Choroid plexus epithelial cell (primary cell): ENCODE measurements at places on chromosomes 3 and 15.

- DNase-seq, result no peak
Observed at GRCh38 chr3:14553871-14554270, 13.7 kb upstream of the GRIP2 start.

GRCh38 chr3:29440413-29441305, 159.8 kb downstream of the RBMS3 start:
- no peak for DNase-seq

DNA sequence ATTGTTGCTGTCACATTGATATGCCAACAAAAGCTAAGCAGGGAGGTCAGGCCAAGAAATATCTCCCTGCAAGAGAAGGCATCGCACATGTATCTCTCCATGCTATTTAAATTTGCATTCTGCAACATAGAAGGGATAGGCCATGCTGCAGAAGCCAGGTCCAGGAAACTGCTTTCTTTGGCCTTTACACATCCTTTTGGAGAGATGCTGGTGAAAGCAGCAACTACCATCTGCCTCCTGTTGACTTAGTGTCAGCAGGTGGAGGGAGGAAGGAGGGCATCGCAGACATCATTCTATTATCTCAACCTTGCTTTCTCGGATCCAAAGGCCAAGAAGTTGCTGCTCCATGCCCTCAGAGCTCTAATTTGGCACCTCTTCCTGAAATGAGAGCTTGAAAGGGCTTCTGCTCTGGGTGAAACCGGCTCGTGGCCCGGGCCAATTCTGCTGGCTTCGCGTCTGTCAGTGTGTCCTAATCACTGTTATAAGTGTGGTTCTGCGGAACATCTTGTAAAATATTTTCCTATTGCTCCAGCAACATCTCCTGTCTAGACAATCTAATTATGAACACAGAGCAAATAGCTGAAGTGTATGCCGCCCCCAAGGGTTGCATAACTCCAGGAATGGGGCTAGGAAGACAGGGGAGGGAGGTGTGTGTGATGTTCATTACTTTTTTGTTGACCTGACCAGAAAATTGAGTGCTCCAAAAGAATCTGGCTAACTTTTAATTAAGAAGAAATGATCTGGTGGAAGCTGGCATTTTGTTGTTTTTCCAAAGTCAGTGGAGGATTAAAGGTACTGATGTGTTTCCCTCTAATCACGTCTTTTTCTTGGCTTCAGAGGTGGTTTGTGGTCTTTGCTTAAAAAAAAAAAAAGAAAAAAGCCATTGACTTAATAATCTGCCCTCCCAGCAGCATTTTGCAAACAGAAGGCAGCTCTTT, 89.1 kb downstream of the TPRG1 start:
- DNase-seq, result no peak

DNA sequence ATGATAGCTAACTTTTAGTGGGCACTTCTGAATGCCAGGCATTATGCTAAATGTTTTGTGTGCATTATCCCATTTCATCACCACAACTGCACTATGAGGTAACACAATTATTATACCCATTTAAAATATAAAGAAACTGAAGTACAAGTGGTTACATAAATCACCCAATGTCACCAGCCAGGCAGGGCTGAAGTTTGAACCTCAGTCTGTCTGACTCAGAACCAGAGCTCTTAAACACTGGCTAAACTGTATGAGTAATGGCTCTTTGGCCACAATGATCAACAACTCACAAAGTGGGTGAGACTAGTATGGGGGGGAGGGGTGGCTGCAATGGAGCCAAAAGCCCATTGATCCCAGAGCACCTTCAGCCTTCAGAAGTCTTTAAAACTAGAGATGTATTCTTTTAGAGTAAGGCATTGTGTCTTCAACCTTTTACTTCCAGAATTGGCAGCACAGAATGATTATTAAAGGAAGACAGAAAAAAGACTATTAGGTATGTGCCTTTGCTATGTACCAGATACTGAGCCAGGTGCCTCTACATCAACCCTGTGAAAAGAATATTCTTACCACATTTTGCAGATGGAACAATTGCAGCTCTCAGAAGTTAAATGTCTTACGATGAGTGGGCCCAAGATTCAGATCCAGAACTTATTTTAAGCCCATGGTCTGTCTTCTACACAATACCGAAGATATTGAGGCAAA, 166.9 kb downstream of the UACA start:
- DNase-seq, result peak; percentile 82

GRCh38 chr3:194661374-194661773, 10.6 kb downstream of the LSG1 start:
- DNase-seq, result no peak

DNA sequence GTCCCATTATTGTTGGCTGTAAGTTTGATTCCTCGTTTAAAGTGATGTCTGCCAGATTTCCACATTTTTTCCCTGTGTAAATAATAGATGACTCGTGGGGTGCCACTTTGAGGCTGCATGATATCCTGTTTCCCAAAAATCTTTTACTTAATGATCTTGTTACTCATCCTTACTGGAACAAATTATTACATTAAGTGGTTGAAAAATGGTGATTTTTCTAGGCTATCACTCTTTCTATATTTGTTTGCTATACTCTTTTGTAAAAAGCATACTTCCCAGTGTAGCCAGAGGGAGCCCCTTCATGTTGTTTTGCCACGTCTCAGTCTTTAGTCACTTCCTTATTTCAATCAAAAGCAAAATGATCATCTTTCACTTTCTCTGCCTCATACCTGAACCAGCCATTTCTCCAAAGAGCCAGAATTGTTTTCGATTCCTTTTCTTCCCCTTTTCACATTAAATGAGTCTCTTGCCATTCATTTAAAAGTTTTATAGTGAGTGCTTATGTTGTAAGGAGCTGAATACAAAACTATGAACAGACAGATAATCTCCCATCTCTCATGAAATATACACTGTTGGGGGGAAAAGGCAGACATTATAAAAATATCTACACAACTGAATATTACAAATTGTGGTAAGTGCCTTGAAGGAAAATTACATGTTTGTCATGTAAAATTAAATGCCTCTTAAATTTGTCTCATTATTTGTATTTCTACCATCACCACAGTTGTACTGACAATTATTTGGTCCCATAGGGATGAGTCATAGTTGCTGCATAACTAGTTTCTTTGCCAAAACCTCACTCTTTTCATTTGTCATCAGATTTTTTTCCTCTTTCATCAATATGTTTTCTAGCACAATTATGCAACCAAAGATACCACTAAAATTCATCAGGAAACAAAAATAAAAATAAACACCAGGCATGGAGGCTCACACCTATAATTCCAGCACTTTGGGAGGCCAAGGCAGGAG, 41.5 kb downstream of the ADGRG7 start:
- peak; percentile 80 for DNase-seq

DNA sequence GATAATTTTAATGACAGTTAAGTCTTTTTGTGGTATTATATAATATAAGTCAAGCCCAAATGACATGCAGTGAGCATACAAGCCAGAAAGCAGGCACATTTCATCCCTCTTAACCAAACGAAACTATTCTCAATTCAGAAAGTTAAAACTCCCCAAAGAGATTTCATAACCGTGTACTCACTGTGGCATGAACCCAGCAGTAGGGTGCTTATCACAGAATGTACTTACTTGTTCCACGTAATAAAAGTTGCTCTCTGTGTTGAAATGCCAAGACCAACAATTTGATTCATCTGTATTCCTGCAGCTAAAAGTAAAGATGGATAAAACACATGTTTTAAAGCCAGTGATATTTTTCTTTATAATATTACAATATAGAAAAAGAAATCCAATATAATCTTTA, 12.1 kb downstream of the GK5 start:
- DNase-seq, result peak; percentile 96

GRCh38 chr3:163490119-163490518, 1588.2 kb downstream of the SI start:
- peak; percentile 48 for DNase-seq

GRCh38 chr15:69017978-69018377, 3.5 kb downstream of the NOX5 start:
- DNase-seq, result no peak
